Liver (tissue), 10 donors: ENCODE measurements at places on chromosomes 2 and 18. TPM values are rescaled to one million over a fixed set of nuclear protein-coding genes. Genes with fewer than 3 reads are reported as not detected.
A peak's percentile ranks its signal among the peaks of the same experiment; 100 is the strongest.

ANKRD30BL gene
- 0.08 TPM for total RNA-seq

OR6B2 gene
- total RNA-seq: not detected

IL36A gene
- total RNA-seq: not detected

NAT8 gene
- 10.7 TPM for total RNA-seq

- no peak for DNase-seq
- H3K27me3 ChIP-seq: no peaks in the 10 kb centered on the region
- no peak overlapping the region for H3K4me3 ChIP-seq
- H3K27ac ChIP-seq: no peak overlapping the region
Observed at GRCh38 chr2:84801811-84802210, 79.1 kb downstream of the TRABD2A start.

GRCh38 chr2:219344751-219345430 lies 12.3 kb upstream of the RESP18 start:
- H3K27ac ChIP-seq: no peak overlapping the region
- H3K27me3 ChIP-seq: no peaks in the 10 kb centered on the region
- no peaks in the 10 kb centered on the region for H3K36me3 ChIP-seq
- no peak overlapping the region for H3K4me3 ChIP-seq
- no peaks in the 10 kb centered on the region for H3K4me1 ChIP-seq
- no peak for DNase-seq

GRCh38 chr2:24182507-24182906 lies 7.7 kb downstream of the FAM228A start:
- no peak overlapping the region for H3K27ac ChIP-seq
- H3K27me3 ChIP-seq: no peaks in the 10 kb centered on the region
- no peak for DNase-seq
- no peaks in the 10 kb centered on the region for H3K36me3 ChIP-seq
- H3K4me1 ChIP-seq: no peaks in the 10 kb centered on the region
- no peak overlapping the region for H3K4me3 ChIP-seq

DNA sequence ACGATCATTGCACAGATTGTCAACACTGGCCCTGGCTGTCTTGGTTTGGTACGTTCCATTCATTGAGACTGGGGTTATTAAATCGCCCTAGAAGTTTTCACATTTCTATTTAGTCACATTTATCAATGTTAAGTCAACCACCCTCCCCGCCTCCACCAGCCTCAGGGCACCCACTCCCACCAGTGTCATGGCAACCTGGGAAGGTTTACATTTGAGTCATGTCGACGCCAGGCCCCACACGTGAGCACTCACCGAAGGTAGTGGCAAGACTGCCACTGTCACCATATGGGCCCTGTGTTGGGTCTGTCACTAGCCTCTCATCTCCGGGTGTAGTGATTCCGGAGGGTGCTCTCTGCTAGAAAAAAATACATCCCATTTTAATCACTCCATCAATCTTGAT lies 194.2 kb downstream of the TWIST2 start:
- no peaks in the 10 kb centered on the region for H3K4me1 ChIP-seq
- no peaks in the 10 kb centered on the region for H3K27me3 ChIP-seq
- no peak overlapping the region for H3K4me3 ChIP-seq

- H3K27me3 ChIP-seq: no peaks in the 10 kb centered on the region
- H3K4me1 ChIP-seq: no peaks in the 10 kb centered on the region
- H3K4me3 ChIP-seq: no peak overlapping the region
- H3K27ac ChIP-seq: no peak overlapping the region
- no peak for DNase-seq
Observed at GRCh38 chr2:133945089-133945488, 308.8 kb upstream of the MGAT5 start.

- H3K36me3 ChIP-seq: no peaks in the 10 kb centered on the region
- DNase-seq: no peak
- H3K4me1 ChIP-seq: peaks cover 90% of the 10 kb centered on the region
- H3K4me3 ChIP-seq: no peak overlapping the region
- H3K27me3 ChIP-seq: no peaks in the 10 kb centered on the region
- peak overlapping the region; percentile 25 for H3K27ac ChIP-seq
Observed at GRCh38 chr2:20182241-20182931, 42.5 kb downstream of the SDC1 start.

RAB6D gene
- total RNA-seq: not detected

GRCh38 chr2:151252646-151253045 lies 9.0 kb downstream of the RBM43 start:
- no peak for DNase-seq
- peaks cover 25% of the 10 kb centered on the region for H3K36me3 ChIP-seq
- H3K4me3 ChIP-seq: no peak overlapping the region
- H3K27ac ChIP-seq: no peak overlapping the region
- no peaks in the 10 kb centered on the region for H3K27me3 ChIP-seq
- H3K4me1 ChIP-seq: no peaks in the 10 kb centered on the region

GAD1 gene
- 0.19 TPM for total RNA-seq

SLC30A3 gene
- not detected for total RNA-seq

CDH19 gene
- 8.0 TPM for total RNA-seq
